Activated CD4-positive, alpha-beta T cell treated with anti-CD3 and anti-CD28 coated beads, Interleukin-10, Interleukin-2, amounts not matched to agents 100 ng/mL and 50 ng/mL, durations not matched to agents 16 hours and 8 hours (primary cell): ENCODE measurements at places on chromosomes 3 and 15.

DNA sequence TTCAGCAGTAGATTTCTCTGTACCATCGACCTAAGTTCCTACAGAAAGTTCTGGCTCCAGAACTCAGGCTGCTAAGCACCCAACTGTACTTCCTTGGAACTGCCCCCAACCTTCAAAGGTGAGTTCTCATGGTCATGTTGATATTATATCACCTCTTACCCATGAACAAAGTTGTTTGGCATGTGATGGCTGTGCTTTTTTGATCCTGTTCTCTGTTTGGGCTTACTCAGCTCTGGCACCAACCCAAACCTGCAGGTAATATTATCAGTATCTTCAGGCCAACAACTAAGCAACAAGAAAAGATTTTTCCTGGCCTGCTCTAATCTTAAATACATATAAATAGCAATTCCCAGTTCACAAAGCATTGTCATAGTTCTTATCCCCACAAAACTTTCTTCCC, 318.7 kb upstream of the LMCD1 start:
- no peak for DNase-seq

DNA sequence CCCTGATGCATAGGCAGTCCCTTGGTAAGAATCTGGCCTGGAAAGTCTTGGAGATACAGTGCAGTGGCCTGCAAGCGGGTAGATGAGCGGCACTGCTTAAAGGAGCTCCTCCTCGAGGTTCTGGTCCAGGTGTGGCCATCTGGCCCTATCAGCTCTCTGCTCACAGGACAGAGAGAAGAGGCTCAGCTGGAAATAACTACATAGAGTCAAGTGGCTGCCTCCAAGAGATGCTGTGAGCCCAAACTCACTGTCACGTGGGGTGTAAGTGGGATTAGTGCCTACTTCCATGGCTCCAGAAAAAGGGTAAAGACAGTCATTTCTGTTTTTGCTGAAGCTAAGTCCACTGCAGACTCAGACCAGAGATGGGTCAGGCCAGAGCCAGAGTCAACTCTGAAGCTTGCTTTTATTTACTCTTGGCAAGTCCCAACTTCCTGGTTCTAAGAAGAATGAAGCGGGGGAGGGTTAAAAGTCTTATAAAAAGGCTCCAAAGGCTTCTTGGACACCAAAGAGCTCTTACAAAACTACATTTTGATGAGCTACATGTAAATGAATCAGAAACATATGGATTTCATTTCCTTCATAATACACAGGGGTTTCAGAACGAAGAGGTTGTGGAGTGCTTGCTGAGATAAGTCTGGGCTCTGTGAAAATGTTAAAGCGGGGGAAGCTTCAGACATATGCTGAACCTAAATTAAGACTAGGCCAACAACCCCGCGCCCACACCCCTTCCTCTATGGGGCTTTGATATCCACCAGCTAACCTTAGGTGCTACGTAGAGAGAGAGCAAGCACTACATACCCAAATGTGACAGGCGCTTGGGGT, 77.1 kb downstream of the PDZRN3 start:
- no peak for DNase-seq

- DNase-seq = no peak
These were observed 145.0 kb downstream of the NEK10 start for GRCh38 chr3:27224197-27224596.

DNA sequence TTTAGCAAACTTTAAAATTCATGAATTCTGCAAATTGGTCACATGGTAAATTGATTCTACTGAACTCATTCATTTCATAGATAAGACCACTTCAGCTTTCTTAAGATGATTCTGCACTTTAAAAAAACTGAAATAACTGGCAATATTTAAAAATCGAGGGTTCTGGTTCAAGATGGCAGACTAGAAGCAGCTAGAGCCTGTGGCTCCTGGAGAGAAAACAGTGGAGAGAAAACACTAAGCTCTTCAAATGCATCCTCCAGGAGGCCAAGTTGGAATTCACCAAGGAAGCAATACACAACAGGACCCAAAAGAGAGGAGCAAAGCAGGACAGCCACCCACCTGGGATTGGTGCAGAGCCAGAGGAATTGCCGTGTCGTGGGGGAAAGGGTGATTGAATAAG, 132.1 kb downstream of the SPATA16 start:
- no peak for DNase-seq

- no peak for DNase-seq
These were observed 55.9 kb upstream of the PIK3CB start for GRCh38 chr3:138890555-138891187.

DNA sequence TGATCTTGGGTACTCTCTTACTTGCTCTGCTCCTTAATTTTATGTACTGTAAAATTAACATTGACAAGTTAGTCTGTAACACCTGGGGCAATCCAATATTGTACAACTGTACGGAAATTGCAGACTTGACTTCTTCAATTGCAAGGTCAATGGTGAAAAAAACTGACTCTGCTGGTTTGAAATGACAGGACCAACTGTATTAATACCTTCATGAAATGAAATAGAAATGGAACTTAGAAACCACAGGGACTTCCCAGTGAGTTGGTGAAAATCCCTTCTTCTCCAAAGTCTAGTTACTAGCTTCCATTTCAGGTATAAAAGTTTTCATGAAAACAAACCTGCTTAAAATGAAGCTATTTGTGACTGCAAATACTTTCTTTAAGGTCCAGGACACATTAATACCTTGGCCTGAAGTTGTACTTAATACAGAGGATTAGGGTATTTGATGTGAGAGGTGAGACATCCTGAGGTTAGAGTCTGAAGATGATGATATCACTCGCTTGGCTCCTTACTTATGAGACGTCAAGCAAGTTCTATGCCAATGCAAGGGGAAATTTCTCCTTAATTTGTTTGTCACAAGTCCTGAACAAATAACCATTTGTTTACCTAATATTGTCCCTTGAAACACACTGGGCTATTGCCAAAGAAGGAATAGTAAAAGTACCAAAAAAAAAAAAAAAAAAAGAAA, 226.2 kb upstream of the TP63 start:
- peak; percentile 42 for DNase-seq

DNA sequence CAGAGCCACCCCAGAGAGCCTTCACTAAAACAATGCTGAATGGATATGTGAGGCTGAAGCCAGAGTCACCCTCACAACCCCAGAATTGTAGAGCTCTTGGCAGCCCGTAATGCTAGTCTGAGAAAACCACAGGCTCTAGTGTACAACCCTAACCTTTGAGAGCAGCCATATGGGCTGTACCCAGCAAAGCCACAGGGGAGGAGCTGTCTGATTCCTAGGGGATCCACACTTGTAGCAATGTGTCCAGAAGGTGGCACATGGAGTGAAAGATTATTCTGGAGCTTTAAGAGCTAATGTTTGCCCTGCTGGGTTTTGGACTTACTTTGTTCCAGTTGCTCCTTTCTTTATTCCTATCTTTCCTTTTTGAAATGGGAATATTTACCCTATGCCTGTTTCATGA, 626.8 kb downstream of the GRM7 start:
- DNase-seq = no peak

DNA sequence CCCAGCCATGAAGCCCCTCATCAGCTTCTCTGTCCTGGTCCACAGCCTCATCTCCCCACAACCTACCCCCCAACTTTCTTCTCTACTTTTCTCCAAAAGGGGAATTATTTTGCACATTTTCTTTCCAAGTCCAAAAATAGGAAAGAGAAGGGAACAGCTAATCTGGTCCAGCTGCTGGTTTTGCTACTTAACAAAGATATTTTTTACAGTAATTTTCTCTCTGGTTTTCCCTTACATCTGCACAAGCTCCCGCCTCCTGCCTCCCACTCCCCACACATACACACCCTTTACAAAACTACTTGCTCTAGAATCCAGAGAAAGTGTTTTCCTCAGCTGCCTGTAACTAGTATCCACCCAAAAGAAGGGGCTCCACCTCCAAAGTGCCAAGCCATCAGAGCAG, 177.2 kb downstream of the POLR2M start:
- DNase-seq = no peak

- no peak for DNase-seq
These were observed 53.3 kb downstream of the PIK3R4 start for GRCh38 chr3:130693314-130693713.

DNA sequence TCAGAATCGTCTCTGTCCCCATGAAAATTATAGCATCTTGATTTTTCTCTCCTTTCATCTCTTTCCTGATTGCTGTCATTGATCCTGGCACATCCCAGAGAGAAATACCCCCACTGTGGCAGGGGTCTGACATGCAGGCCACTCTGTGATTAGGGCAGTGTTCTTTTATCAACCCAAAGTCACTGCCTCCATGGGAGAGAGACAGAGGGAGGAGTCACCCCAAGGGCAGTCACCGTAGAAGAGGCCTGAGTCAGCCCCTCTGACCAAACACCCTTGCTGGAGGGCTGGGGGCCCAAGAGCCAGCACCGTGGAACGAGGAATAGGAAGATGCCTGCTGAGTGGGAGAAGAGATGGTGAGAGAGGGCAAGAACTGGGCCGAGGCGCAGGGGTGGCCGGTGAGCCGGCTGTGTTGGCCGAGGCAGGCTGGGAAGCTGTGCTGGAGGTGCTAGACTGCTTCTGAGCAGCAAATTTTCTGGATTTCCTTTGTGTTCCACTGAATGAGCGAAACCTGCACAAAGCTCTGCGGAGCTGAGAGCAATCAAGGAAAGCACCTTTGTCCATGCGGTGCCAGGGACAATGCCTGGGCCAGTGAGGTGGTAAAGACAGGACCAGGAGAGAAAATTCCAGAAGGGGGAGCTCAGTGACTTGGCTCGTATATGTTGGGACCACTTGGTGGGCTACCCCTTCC, 103.8 kb downstream of the ADCY5 start:
- no peak for DNase-seq

- no peak for DNase-seq
These were observed 20.6 kb downstream of the TLNRD1 start for GRCh38 chr15:81021321-81021720.

DNA sequence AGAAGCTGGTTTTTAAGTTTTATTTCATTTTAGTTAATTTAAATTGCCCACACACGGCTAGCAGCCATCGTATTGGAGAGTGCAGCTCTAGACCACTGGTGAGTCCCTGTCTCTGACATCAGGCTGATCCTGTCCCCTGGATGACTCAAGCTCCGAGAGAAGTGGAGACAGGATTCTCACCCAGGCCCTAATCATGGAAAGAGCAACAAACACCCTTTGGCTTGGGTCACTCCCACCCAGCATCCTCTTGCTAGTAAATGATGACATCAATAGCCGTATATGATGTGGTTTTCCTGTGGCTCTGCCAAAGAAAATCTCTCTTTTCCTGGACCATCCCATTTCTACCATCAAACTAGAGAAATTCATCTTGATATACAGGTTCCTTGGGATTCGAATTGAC, 182.2 kb downstream of the NTRK3 start:
- DNase-seq = no peak

- DNase-seq = no peak
These were observed 564.4 kb downstream of the TBL1XR1 start for GRCh38 chr3:176632925-176633324.

DNA sequence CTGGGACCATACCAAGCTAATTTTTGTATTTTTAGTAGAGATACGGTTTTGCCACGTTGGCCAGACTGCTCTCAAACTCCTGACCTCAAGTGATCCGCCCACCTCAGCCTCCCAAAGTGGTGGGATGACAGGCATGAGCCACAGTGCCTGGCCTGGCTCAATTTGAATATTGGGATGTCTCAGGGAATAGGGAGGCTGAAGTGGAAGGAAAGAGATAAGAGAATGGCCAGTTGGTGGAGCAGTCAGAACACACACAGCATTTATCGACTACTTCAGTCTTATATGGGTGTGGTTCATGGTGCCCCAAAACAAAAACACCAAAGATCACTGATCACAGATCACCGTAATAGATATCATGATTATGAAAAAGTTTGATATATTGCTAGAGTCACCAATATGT, 144.4 kb downstream of the GMNC start:
- DNase-seq = no peak

- no peak for DNase-seq
These were observed 34.3 kb downstream of the AMOTL2 start for GRCh38 chr3:134339913-134340312.

DNA sequence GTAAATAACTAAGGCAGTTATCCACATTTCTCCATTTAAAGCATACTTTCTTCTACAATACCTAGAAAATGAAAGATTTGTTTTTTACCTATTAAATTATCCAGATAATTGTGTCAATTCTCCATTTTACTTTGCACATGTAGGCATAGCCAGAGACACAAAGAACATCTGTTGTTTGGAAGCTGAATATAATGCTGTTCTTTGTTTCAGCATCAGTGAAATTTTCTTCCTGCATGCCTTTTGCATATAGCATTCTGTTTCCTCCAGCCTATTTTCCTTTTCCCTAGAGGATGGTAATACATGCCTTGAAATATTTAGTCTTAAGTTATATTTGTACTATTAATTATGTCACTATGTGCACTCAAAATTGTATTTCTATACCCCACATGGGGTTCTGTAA, 233.7 kb downstream of the CNTN6 start:
- no peak for DNase-seq

- no peak for DNase-seq
These were observed 765.7 kb downstream of the DIPK2A start for GRCh38 chr3:144737281-144737680.

DNA sequence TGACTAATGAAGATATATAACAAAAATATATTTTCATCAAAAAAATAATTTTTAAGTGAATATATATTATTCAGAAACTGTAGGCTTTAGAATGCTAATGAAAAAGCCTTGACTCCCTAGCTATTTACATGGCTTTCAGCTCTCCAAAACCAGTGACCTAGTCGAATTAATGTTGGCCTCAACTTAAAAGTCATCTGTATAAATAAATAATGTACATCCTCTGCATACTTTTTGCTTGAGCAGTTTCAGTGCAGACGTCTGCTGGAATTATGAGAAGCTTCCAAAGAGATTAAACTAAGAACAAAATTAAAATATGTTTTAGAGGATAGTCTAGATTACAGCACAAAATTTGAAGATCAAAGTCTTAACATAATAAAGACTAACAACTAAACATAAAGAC, 520.4 kb upstream of the ALCAM start:
- DNase-seq = no peak

DNA sequence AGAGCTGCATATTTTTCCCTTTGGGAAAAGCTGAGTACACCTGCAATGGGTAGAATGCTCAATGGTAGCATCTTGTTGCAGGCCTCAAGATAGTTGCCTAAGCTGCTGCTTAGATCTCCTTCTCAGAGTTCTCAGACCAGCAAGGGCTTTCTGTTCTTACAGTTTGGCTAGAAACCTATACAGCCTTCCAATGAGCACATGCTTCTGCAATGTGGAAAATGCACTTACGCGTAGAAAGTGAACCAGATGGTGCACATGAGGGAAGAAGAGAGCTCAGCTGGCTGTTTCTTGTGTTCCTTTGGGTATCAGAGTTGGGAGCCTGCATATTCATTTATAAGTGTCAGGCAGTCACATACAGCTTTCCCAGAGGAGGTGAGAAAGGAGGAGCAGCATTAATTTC, 136.4 kb downstream of the B3GALNT1 start:
- no peak for DNase-seq
